Renal cortical epithelial cell (primary cell): ENCODE measurements at places on chromosomes 7 and 10.

GRCh38 chr10:110431659-110432058 lies 66.0 kb upstream of the DUSP5 start:
- DNase-seq = no peak

DNA sequence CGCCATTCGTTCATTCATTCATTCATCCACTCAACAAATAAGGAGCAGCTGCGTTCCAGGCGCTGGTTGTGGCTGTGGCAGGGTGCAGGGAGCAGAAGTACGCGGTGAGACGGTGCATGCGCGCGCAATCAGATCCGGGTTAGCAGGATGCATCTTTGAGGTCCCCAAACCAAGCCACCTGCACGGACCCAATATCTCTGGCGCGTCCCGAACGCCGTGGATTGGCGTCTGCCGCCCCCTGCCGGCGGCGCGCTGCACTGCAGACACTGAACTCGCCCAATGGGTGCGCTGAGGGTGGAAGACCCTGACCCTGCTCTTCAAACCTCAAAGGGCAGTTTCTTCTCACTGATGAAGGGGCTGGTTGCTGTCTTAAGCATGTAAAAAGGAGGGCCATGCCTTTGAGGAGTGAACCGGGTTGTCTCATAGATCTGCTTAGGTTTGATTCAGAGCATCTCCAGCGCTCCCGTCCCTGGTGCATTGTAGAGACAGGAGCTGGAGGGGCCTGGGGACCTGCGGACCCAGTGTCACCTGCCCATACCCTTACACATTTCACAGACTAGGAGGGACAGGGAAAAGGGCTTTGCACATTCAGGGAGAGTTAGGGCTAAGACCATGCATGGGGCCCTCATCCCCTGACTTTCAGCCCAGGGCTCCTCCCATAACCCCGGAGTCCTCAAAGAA lies 102.5 kb downstream of the RAMP3 start:
- DNase-seq = no peak

DNA sequence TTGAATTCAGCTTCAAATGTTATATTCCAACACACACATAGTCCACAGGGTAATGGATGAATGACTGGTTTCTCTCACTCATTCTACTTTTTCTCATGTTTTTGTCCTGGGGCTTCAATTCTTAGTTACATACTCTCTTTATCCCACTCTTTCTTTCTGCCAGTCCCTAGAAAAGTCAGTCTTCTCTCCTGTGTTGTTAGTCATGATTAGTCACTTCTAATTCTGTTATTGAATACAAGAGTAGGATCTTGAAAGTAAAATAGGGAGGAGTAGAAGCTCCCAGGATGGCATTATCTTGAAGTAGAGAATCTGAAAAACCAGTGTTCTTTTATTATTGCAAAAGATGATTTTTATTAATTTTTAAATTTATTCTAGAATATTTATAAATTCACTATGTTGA lies 45.5 kb upstream of the CALCR start:
- DNase-seq = peak; percentile 72

DNA sequence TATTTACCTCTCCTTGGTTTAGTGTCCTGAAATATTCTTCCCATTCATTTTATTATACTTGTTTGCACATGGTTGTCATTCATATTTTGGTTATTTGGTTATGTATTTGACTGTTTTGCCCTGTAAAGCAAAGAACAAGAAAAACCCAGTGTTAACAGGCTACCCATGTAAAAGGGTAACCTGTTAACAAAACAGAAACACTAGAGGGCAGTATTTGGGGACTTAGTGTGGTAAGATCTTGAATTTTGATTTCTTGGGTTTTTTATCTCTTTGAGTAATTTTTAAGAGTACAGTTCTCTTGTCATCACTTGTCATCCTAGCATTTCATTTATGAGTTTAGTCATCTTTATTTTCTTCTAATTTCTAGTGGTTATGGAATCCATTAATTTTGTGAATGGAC lies 51.3 kb downstream of the POLL start:
- DNase-seq = peak; percentile 34

DNA sequence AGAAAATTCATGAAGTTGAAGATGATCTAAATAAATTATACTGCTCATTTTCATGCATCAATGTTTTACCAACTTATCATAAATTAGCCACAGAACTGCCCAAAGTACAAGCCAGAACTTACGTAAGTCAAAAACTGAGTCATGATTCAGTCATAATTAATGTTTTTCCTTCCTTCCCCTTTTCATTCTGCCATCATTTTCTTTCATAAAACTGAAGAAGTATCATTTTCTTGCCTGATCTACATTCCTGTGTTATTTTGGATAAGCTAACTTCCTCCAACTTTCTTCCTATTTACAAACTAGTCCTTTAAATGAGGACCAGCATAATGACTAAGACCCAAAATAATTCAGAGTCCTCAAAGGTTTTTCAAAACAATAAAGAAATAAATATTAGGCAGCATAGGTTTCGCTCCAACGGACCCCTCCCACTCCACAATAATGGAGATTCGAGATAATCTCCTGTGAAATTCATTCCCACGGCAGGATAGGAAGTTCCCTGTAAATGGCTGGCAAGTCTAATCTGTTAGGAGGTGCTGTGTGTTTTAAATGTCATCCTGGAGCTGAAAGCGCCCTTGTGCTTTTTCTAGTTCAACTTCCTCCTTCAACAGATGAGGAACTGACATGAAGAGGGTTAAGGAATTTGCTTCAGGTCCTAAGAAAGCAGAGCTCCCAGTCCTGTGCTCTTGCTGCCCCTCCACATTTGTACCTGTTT lies 218.9 kb downstream of the DOCK4 start:
- peak; percentile 18 for DNase-seq

DNA sequence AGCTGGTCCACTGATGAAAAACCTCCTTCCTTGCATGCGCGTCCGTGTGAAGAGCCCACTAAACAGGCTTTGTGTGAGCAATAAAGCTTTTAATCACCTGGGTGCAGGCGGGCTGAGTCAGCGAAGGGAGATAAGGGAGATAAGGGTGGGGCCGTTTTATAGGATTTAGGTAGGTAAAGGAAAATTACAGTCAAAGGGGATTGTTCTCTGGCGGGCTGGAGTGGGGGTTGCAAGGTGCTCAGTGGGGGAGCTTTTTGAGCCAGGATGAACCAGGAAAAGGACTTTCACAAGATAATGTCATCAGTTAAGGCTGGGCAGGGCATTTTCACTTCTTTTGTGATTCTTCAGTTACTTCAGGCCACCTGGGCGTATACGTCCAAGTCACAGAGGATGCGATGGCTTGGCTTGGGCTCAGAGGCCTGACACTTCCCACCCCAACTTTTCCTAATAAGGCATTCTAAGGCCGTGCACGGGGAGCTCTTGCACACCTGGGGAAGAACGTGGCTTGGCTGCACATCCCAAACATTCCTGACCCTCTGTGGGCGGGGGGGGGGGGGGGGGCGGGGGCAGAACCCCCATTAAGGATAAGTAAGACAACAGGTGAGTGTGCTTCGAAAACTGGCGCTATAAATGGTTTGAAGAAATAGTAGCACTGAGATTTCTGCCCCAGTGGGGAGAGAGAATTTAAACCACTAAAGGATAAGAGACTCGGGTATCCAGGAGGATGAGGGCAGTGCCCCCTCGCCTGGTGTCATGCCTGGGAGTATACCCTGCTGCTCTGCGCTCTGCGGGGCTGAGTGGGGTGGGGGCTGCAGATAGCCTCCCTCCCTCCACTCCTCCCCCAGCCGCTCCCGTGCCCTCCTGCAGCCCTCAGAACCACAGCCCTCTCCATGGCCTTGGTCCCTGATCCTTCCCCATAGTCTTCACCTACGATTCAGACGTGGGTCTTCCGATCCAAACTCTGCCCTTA lies 217.6 kb downstream of the MLLT10 start:
- DNase-seq = no peak

GRCh38 chr7:85774986-85775385 lies 588.1 kb upstream of the SEMA3D start:
- no peak for DNase-seq

- DNase-seq = no peak
Observed at GRCh38 chr7:97748482-97748881, 16.6 kb downstream of the TAC1 start.

DNA sequence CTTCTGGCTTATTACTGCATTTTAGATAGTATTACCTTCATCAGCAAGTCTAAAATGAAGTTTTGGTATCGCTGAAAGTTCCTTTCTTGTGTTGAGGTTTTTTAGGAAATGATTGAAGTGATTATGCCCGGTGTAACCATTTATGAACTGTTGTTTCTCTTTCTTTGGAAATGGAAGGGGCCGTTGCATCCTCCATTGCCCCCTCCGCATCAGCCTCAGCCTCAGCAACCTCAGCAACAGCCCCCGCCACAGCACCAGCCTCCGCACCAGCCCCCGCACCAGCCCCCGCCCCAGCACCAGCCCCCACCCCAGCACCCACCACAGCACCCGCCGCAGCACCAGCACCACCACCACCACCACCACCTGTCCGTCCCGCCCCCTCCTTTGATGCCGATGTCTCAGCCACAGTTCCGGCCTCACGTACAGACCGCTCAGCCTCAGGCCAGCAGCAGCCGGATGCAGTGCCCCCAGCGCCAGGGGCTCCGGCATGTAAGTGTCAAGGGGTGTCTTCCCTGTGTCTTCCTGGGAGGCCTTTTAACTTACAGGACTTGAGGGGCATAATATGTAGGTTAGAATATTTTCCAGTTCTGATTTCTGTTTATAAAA lies 72.6 kb downstream of the SHH start:
- DNase-seq = no peak

- no peak for DNase-seq
Observed at GRCh38 chr7:8363407-8364015, 69.9 kb upstream of the NXPH1 start.

- DNase-seq = no peak
Observed at GRCh38 chr7:17126413-17127268, 171.8 kb upstream of the AHR start.

- peak; percentile 29 for DNase-seq
Observed at GRCh38 chr10:84140036-84140379, 699 bp downstream of the GHITM start.

- no peak for DNase-seq
Observed at GRCh38 chr10:132563485-132564248, 26.1 kb downstream of the INPP5A start.

- peak; percentile 90 for DNase-seq
Observed at GRCh38 chr7:41085244-41085643, 617.6 kb downstream of the INHBA start.

GRCh38 chr7:6653071-6654003 lies 16.2 kb downstream of the ZNF316 start:
- no peak for DNase-seq

DNA sequence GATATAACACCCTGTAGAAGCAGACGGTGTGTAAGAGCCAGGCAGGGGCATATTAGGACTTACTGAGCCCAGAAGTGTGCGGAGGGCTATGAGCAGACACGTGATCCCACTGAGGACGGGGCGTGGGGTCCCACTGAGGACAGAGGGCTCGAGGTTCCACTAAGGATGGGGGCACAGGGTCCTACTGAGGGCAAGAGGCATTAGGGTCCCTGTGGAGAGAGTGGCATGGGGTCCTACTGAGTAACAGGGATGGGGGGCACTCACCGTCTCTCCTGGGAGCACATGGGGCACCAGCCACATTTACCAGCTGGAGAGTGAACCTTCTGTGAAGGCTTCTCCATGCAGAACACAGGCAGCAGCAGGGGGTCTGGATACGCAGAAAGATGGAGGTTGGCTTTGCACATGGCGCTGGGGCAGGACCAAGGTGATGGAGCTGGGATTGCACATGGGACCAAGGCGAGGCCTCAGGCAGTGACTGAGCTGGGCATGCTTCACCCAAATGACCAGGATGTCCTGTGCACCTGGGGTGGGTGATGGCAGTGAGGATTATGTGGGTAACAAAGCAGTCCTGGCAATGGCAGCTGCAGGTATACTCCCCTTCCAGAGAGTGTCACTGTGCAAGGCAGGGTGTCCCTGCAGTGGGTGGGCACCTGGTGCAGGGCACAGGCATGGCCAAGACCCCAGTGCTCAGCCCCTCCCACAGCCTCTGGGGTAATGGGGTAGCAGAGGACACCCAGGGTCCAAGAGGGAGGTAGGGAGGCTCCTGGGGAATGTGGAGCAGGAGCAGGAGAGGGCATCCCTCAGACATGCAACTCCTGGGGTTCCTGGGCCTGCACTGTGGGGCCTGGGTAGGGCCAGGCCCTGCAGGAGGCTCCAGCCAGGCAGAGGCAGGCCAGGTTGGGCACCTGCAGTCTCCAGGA lies 278.1 kb downstream of the TCERG1L start:
- no peak for DNase-seq

DNA sequence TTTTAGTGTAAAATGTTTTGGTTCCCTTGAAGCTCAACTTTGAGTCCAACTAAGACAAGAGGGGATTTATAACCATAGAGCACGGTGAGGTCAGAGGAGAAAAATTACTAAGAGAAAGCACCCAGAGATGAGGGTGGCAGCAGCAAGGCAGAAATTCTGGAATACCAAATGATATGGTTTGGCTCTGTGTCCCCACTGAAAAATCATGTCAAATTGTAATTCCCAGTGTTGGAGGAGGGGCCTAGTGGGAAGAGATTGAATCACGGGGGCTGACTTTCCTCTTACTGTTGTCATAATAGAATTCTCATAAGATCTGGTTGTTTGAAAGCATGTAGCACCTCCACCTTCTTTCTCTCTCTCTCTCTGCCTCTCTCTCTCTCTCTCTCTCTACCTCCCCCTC lies 19.4 kb upstream of the AKR1C1 start:
- DNase-seq = no peak

DNA sequence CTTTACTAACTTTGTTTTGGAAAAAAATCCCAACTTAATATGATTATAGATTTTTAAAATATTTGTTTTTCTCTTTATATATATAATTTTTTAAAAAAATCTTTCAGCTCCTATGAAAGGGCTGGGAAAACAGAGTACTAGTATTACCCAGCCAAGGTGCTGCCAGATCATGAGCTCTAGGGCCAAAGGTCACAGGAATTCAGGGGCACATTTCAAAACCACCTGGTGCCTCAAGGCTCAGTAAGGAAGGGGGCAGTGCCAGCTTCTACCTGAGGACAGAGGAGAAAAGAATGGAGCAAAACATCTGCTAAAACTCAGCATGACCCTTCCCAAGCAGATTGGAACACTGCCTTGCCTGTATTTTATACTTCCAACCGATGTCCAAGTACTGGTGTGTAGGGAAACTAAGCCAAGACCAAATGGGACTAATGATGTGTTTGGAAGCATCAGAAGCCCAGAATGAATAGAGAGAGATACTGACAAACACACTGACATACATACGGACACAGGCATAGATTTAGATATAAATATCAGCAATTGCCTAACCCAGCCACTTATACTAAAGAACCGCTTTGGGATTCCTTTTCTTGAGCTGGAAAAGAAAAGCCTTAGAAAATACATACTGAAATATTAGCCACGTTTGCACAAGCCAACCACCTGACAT lies 667.3 kb downstream of the PARD3 start:
- no peak for DNase-seq

DNA sequence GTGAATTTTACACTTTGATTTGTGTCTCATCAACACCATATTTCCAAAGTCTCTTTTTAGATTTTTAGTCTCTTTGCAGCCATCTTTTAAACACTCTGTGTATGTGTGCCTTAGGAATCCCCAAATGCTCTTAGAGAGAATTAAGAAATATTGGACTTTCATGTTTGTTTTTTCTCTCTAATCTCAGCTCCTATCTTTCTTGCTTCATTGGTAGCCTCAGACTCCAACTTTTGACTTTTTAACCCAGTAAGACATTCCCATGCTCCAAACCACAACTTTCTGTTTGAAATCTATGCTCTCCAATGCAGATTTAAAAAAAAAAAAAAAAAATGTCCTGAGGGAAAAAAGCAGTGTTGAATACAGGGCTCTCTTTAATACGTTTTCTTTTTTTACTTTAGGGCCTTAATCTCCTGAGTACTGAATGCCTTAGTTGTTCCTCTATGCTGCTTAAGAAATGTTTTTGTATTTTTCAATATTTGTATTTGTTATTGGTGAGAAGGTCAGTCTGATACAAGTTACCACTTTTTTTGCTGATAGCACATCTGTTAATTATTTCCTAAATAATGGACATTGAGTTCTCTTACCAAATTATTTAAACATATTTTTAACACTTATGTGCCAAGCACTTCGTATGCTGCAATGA lies 489.9 kb downstream of the NXPH1 start:
- DNase-seq = no peak
